ENCODE measurements at places on chromosomes 7 and 10.
A peak's percentile ranks its signal among the peaks of the same experiment; 100 is the strongest.

- DNase-seq, result no peak
Observed at GRCh38 chr7:108201766-108202165, 71.6 kb upstream of the LAMB4 start.

GRCh38 chr7:98949336-98950044, 71.2 kb downstream of the TRRAP start:
- DNase-seq, result no peak

- no peak for DNase-seq
Observed at GRCh38 chr10:128191847-128192246, 65.6 kb upstream of the MKI67 start.

DNA sequence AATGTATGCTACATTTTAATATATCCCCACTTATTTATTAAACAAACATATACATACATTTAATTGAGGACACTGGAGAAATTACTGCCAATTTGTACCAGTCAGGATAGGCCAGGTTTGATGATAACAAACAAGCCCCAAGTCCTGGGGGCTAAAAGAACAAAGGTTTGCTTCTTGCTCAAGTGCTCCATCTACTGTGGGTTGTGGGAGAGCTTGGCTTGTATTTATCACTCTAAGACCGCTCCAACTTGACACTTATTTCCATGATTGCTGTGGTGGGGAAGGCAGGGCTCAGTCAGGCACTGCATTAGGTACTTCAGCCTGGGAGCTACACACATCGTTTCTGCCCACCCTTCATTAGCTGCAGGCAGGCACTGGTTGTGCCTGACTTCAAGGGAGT, 136.6 kb upstream of the ZNF32 start:
- no peak for DNase-seq

DNA sequence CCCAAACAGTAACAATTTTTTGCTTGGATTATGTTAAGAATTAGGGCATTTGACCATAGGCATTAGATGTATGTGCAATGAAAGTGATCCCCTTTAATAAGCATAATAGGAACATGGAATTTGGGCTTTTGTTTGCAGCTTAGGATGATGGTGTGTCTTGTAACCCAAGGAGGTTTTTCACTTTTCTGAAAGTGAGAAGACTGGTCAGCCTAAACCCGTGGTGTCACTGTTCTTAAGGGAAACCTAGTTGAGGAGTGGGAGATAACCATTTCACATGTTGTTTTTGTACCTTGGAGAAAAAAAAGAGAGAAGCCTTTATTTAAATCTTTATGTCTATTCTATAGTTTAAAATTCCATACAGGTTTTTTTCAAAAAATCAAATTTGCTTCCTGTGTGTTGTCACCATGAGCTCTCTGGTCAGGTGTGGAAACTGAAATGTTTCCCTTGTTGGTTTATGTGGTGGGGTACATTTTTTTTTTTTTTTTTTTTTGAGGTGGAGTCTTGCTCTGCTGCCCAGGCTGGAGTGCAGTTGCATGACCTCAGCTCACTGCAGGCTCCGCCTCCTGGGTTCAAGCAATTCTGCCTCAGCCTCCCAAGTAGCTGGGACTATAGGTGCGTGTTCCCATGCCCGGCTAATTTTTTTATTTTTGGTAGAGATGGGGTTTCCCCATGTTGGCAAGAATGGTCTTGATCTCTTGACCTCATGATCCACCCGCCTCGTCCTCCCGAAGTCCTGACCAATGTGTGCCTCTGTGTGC, 7.7 kb downstream of the CCM2 start:
- no peak for DNase-seq

- DNase-seq, result peak; percentile 33
Observed at GRCh38 chr10:88687853-88688467, 18.1 kb upstream of the LIPK start.

DNA sequence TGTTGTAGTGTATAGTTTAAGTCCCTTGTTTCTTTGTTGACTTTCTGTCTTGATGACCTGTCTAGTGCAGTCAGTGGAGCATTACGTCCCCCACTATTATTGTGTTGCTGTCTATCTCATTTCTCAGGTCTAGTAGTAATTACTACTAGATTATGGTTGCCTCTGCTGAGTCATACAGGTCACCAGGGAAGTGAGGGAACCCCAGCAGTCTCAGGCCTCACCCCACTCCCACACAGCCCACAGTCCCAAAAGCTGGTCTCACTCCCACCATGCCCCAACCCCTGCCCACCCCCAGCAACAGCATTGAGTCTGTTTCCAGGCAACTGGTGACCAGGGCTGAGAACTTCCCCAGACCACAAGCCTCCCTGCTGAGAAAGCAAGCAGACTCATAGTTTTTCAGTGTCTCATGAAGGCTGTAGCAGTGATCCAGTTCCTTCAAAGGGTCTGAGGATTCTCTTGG, 88.0 kb downstream of the PLXDC2 start:
- no peak for DNase-seq

GRCh38 chr10:124728830-124729661, 15.1 kb downstream of the FAM53B start:
- no peak for DNase-seq

- DNase-seq, result peak; percentile 38
Observed at GRCh38 chr10:59362144-59362958, at the start of gene FAM13C. TSS of gene FAM13C (minus strand) at chr10:59362549. CDS start at chr10:59362460, 89 bp downstream.

DNA sequence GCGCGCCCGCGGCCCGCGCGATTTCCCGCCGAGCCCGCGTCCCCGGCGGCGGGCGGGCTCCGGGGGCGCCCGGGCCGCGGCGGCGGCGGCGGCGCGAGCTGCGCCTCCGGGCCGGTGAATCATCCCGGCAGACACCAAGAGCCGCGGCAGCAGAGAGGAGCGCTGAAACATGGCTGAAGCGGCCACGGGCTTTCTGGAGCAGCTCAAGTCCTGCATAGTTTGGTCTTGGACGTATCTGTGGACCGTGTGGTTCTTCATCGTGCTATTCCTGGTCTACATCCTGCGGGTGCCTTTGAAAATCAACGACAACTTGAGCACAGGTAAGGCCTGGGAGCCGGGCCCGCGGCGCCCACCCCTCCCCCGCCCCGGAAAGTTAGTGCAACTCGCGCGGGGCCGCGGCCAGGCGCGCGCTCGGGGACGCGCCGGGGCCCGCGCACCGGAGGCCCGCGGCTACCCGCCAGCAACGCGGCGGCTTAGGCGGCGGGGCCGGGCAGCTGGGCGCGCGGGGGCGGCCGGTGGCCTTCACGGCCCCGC, at the start of gene ST7:
ST7 (plus strand) TSS at position 130 of the 534 bp plus-strand sequence; CDS start at position 170, 40 bp downstream.
- DNase-seq, result peak; percentile 61

GRCh38 chr10:95745501-95745900, 10.5 kb upstream of the ENTPD1 start:
- DNase-seq, result no peak

- DNase-seq, result peak; percentile 28
Observed at GRCh38 chr10:100100651-100101184, 19.0 kb upstream of the CPN1 start.
